Activated CD4-positive, alpha-beta T cell treated with anti-CD3 and anti-CD28 coated beads, Interleukin-2, amount 10 ng/mL, durations not matched to agents 7 days and 5 days (primary cell): ENCODE measurements at places on chromosomes 1 and 21.

DNA sequence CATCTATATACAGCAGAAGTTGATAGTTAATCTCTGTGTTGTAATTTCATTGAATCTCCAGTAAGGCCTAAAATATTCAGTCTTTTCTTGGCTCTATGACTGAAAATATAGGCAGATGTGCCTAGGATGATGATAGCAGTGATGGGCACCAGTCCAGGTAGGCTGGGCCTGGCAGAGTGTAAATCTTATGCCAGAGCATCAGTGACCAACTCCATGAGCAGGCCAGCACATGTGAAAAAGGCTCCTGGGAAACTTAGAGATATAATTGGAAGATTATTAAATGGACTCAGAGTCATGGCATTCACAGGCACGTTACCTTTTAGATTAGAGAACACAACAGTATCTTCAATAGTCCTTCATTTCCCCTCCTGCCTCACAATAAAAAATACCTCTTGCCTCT, 20.7 kb upstream of the CYYR1 start:
- DNase-seq = no peak

DNA sequence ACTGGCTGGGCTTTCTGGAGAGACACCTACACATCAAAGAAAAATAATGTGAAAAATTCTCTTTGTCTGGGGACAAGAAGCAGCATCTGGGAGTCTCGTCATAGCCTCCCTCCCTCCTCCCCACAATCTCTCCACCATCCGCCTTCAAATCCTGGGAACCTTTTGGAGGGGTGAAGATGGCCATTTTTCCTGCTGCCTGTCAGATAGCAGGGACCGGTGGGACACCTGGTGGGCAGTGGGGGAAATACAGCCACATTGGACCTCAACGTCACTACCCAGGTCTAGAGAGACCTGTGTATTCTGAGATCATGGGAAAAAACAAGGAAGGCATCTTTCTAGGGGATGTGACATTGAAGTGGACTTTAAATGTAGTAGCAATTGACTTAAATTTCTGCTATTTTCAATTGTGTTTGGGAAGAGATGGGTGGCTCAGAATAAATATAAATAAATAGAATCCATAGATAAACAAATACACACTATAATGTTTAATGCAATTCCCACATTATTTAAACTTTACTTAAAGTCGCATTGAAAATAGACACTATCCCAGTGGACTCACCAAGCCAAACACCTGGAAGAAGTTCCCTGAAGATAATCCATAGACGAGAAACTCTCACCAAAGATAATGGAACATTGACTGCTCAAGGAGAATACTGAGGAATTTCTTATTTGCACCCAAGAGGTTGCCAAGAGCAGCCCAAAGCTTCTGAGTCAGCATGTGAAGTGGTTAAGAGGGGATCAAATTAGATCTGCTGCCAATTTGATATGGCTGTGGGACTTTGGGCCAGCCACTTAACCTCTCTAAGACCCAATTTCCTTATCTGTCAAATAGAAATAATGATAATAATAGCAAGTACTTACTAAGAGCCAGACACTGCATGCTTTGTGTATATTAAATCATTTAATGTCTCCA, 147.6 kb upstream of the CAMK1G start:
- DNase-seq = peak; percentile 40

- DNase-seq = no peak
Observed at GRCh38 chr1:224579526-224579925, 36.6 kb upstream of the CNIH3 start.

GRCh38 chr1:24416666-24417391, 1.2 kb downstream of the NIPAL3 start:
- peak; percentile 87 for DNase-seq

- DNase-seq = peak; percentile 28
Observed at GRCh38 chr21:28884481-28884880, 108.2 kb downstream of the LTN1 start.

DNA sequence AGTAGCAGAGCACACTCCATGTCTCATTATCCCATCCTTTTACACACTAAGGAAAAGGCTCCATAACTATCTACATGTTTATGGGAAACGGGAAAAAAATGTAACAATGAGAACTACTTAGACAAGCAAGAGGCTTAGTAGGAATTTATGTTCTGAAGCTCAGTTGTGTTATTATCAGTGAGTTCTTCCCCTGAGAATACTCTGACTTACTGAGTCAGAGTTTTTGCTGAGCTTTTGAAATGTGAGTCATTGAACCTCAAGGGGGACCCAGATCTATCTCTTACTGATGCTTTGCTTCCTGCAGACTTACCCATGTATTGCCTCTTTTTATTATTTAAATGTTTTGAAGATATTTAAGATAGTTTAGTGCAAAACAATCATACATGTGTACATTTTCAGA, 20.1 kb downstream of the CFHR5 start:
- DNase-seq = no peak

GRCh38 chr1:73813716-73814115, 384.3 kb downstream of the LRRIQ3 start:
- no peak for DNase-seq

DNA sequence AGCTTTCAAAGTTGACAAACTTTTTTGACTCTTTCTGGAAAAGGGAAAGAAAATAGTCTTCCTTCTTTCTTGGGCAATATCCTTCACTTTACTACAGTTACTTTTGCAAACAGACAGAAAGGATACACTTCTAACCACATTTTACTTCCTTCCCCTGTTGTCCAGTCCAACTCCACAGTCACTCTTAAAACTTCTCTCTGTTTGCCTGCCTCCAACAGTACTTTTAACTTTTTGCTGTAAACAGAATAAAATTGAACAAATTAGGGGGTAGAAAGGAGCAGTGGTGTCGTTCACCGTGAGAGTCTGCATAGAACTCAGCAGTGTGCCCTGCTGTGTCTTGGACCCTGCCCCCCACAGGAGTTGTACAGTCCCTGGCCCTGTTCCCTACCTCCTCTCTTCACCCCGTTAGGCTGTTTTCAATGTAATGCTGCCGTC, 160.8 kb upstream of the SGIP1 start:
- no peak for DNase-seq

DNA sequence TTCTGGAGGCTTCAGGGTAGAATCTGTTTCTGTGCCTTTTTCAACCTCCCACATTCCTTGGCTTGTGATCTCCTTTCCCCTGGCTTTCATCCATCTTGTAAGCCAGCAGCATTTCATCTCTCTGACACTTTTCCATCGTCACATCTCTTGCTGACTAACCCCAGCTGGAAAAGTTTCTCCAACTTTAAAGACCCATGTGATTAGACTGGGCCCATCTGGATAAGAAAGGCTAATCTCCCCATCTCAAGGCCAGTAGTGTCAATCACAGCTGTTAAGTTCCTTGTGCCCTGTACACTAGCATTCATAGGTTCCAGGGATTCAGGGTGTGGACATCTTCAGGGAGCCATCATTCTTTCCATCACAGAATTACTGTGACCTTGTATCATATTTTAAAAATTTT, 452.1 kb downstream of the TTLL7 start:
- no peak for DNase-seq

DNA sequence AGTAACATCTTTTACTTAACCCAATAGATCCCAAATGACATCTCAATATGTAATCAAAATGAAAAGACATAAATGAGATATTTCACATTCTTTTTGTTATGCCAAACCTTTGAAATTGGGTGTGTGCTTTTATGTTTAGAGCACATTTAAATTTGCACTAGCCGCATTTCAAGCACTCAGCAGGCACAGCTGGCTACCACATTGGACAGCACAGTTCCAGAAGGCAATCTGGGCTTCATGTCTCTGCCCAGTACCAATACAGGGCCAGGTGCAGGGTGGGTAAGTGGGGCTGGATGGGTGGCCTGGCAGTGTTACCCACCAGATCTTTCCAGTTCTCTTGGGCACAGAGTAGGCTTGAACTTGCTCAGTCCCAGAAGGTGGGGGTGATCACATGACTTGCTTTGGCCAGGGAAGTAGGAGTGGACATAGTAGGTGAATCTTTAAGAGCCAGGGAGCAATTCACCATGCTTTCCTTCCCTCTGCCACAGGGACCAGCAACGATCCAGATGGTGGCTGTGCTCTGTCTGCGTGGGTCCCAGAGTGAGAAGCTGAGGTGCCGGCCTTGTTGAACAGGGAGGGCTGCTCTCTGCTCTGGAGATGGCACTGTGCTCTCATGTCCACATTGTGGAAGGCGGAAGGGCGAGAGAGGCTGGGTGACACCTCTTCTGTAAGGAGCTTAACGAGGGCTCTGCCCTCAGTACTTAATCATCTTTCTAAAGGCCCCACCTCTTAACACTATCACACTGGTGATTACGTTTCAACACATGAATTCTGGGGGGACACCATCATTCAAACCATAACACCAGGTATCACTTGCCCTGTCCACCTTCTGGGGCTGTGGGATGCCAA, 261.4 kb downstream of the GRIK3 start:
- DNase-seq = no peak

DNA sequence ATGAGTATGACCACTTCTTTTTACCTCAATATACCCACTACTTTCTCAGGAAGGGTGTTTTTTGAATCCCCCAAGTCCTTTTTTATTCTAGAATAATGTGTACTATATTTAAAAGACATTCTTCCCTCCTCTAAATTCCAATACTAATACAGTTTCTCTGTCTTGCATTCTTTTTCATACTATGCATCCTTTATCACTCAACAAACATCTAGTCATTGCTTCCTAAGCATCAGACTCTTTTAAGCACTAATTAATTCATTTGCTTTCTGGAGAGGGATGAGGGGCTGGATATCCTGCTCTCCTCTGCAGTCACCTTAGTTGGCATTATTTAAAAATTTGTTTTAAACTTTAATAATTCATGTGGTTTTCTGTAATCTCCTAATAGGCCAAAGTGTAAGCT, 838.8 kb downstream of the KCNT2 start:
- DNase-seq = no peak

- DNase-seq = no peak
Observed at GRCh38 chr1:205061227-205061626, 18.2 kb downstream of the CNTN2 start.

DNA sequence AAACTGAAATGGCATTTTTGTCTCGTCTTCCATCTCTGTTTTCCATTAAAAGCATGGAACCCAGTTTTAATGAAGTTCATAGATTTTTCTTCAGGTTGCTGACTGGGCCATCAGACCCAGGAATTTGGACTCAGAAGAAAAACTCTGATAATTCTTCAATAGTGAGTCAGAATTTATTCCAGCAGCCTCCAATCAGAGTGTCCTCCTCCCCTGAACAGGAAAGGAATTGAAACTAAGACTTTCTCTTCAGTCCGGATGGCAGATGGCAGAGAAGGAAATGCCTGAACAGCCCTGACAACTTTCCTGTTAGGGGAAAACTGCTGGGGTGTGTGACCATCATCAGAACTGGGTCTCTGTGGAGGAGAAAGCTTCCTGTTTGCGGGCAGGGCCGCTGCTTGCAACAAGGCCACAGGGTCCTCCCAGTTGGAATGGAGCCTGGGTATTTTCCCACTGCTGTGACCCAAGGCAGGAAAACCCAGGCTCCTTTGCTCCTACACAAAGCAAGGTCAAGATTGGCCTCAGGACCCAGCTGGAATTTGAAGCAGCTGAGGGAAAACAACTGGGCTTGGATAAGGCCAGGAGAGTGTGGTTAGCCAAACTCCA, 20.7 kb downstream of the CD34 start:
- no peak for DNase-seq

DNA sequence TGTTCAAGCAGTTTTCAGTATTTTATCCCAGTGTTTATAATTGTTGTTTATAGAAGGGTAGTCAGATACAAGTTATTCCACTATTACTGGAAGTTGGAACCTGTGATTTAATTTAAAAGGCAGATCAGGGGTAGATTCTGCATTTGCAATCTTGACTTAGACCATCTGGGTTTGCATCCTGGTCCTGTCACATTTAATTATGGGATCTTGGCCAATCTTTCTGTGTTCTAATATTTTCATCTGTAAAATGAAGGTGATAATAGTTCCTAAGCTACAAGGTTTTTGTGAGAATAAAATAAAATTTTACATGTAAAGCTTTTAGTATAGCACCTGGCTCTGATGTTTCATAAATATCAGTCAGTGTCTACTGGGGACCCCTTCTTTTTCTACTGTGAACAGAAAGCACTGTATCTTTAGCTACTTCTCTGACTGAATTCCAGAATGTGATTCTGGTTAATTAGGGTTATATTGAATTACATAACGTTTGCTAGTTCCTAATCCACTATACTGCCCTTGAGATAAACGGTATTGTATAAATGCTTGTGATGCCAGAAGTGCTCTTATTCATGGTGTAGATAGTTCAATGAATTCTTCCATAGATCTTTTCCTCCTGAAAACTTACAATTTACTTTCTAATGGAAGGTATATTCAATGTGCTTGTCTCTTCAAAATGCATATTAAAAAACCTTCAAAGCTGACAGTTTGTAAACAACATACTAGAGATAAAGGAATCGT, 131.0 kb downstream of the KCNK1 start:
- DNase-seq = no peak

GRCh38 chr1:193654951-193655735, 468.7 kb upstream of the B3GALT2 start:
- no peak for DNase-seq

DNA sequence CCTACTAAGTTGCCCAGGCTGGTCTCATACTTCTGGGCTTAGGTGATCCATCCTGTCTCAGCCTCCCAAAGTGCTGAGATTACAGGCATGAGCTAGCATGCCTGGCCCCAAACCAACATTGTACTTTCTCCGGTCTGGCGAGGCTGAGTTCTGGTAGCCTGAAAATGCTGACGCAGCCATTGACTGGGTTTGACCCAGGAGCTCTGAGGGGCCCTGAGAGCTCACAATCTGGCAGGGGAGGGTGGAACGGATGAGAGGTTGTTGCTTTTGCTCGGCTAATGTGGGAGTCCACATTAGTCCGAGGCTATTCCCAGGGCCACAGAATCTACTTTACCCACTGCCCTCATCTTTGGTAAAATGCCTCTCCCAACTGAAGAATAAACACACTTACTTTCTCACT, 35.1 kb upstream of the PARP1 start:
- no peak for DNase-seq

DNA sequence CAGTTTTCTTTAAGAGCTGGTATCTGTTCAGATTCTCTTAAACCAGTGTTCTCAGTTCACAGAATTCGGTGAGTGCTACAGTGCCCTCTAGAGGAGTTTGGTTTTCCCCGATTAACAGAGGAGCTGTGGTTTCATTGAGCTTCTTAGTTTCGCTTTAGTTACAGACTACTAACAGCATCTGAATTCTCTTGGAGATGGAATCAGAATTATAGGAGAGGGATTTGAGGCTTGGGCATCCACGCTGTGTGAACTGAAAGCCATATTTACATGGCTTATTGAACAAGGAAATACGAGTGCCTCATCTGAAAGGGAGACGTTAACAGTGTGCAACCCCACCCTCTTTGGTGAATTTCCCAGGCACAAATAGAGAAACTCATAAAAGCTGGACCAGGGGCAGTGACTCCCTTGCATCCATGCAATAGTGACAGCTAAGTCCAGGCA, 202.0 kb downstream of the USH2A start:
- peak; percentile 37 for DNase-seq

DNA sequence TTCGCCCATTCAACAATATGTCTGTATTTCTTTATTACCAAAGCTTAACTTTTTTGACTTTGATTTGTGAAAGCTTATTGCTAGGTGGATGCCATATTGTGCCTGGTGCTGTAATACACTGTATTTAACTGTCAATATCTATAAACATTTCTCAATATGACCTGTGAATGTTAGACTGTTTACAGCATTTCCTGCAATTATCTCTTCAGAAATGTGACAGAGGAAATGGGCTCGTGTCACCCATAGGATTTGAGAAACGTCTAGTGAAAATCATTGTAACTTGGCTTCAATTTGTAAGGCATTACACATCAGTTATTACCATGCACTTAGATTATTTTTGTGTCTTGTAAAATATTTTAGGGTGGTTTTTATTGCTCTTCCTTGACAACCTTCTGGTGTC, 237.8 kb upstream of the ADGRL2 start:
- no peak for DNase-seq

GRCh38 chr1:162916821-162917613, 56.0 kb upstream of the CCDC190 start:
- DNase-seq = no peak

GRCh38 chr1:103171041-103171590, 62.8 kb upstream of the COL11A1 start:
- DNase-seq = no peak
